Right cardiac atrium (tissue), 5 donors: ENCODE measurements at places on chromosomes 2 and 18. TPM values are rescaled to one million over a fixed set of nuclear protein-coding genes. Genes with fewer than 3 reads are reported as not detected.

Gene OSBPL6
- total RNA-seq = 7.2 TPM

Gene UPP2
- total RNA-seq = not detected

Gene SOS1
- total RNA-seq = 25.6 TPM

Gene FAHD2B
- 36.5 TPM for total RNA-seq

Gene MTLN
- 142 TPM for total RNA-seq

Gene IL36A
- total RNA-seq = not detected

Gene PLCL1
- total RNA-seq = 70.1 TPM

Gene BUB1
- total RNA-seq = 1.1 TPM

Gene RSAD2
- total RNA-seq = 1.6 TPM

Gene CCDC178
- total RNA-seq = 0.14 TPM

Gene CYP27A1
- 17.0 TPM for total RNA-seq

Gene UGT1A7
- total RNA-seq = not detected

Gene STPG4
- total RNA-seq = 0.29 TPM

Gene HOXD11
- total RNA-seq = not detected

DNA sequence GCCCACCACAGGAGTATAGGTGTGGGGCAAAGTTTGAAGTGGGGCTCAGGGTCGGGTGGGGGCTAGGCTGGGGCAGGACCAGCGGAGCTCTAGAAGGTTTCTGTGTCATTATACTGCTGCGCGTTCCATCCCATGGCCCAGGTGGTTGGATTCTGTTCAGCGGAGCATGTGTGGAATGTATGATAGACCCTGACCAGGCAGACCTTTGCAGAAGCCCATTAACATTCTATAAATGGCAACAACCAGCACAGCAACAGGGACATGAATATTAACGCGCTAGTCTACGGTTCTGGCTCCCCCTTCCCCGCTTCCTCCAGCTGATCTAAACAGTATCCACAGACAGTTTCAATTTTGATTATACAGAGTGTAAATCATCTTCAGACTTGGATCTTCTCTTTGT is 4.1 kb upstream of the PRKCE start:
- no peak for DNase-seq

DNA sequence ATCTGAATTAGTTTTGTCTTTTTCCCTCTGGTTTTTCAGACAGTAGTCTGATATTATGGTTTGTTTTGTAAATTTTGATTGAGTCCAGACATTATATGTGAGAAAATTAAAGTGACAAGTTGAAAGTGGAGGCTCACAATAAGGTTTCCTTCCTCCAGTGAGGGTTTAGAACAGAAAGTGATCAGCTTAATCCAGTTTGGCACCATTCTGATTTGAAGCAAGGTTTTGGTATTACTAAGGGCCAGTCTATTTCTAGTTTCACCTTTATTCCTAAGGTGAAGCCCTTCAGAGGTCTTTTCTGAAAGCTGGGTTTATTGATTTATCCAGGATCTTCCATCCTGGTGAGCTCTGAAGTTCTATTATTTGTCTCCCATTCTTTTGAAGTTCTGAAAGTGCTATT is 68.7 kb downstream of the CDC42EP3 start:
- no peak for DNase-seq

DNA sequence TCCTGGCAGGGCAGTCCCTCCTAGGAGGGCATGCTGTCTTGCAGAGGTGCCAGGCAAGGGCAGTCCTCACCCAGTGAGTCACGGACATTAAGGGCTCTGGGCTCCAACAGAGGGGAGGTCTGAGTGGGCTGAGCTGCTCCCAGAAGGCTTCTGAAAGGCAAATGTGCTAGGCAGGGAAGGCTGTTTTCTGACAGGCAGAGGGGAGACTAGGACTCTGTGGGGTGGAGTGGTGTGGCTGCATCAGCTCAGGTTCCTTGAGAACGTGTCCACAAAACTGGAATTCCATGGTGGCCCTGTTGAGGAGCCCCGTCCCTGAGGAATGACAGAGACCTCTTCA is 283.5 kb downstream of the MYCN start:
- DNase-seq = no peak

- no peak for DNase-seq
These were observed 30.6 kb upstream of the GCC2 start for GRCh38 chr2:108418416-108418815.

DNA sequence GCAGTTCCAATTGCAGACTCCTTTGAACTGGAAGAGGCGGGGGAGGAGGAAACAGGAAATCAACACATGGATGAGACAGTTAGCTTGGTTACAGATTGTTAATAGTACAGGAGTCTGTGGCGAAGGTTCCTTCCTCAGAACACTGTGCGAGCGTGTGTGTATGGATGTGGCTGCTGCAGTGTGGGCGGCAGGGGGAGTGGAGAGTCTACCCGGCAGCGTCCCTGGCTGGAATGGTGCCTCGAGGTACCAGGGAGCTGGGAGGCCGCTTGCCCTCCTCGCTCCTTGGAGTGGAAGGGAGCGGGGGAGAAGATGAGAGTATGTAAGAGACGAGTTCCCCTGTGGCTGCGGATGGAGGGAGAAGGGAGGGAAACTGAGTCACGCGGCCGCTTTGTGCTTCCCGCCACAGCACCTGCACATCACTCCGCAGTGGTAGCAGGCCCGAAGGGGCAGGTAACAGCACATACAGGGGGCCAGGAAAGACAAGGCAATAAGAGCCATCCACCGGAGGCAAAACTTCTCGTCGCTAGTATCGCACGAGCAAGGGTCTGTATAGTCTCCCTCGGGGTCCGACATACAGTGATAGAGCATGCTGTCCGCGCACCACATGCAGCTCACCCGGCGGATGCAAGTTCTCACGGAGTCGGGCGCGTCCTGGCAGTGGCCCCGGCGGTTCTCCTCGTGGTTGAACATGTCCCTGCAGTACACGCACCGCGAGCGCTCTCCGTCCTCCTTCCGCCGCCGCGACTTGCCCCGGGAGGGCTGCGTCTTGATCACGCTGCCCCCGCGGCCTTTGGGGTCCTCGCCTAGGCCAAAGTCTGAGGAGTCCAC is 85.7 kb downstream of the ACTR2 start:
- no peak for DNase-seq

- no peak for DNase-seq
These were observed 12.7 kb downstream of the CCT7 start for GRCh38 chr2:73246850-73247249.

GRCh38 chr2:108616751-108617161 is 82.5 kb downstream of the LIMS1 start:
- no peak for DNase-seq

DNA sequence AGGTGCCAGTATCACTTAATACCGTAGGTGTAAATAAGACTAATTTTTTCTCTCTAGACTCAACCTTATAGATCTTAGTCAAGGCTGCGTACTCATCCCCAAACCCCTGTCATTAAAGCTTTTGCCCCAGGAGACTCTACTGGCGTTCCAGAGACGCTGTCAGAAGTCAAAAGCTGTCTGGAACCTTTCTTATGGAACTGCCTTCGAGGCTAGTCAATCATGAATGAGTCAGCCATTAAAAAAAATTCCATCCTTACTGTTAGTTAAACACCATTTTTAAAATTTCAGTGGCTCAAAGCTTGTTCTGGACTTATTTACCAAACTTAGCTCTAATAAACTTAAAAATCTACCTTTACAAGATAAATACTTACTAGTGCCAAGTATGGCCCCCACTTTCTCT is 52.1 kb downstream of the SPRED2 start:
- DNase-seq = no peak

DNA sequence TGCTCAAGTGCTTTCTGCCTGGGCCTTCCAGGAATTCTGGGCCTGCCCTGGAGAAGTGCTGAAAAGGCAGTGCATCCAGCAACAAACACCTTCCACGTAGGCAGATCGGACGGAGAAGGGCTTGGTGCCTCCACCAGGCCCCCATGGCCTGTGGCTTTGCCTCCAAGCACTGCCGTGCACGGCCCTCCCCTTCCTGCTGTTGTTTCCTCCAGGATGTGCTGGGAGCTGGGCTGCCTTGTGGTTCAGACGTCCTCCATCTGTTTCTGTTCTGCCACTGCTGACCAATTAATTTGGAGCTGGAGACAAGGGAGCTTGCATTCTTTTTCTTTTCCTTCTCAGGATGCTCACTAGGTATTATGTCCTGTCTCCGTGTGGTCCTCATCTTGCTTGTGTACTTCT is 197.0 kb downstream of the HRH4 start:
- no peak for DNase-seq

DNA sequence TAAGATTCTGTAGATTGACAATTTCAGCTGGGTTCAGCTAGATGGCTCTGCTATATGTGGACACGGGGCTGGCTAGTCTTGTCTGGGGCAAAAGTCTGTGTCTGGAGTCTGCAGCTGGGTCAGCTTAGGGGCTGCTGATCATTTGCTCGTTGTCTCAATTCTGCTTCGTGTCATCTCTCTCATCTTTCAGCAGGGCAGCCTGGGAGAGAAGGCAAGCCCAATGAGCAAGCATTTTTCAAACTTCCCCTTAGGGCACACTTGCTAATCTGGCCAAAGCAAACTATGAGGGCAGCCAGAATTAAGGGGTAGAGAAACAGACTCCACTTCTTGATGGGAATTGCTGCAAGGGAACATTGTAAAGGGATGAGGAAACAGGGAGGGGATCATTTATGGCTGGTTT is 462.6 kb downstream of the SLC4A3 start:
- DNase-seq = no peak

GRCh38 chr2:139544186-139544851 is 764.1 kb upstream of the NXPH2 start:
- no peak for DNase-seq

- DNase-seq = no peak
These were observed 52.5 kb downstream of the ZNF236 start for GRCh38 chr18:76874642-76875389.

DNA sequence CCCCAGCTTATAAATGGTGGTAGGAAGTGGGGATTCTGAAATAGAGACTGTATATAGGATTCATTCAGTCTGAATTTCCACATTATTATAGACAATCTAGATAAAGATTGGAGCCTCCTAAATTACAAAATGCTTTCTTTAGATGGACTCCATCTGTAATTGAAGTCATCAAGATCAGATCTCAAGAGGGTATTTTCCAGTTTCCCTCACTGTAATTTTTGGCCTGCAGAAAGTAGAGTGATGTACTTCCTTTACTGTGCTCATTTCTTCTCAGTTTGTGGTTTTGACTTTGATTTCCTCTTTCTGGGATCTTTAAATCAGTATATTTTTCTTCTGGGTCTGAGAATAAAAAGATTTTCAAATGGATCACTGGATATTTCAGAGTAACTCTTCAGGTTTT is 7.2 kb downstream of the BABAM2 start:
- DNase-seq = no peak

DNA sequence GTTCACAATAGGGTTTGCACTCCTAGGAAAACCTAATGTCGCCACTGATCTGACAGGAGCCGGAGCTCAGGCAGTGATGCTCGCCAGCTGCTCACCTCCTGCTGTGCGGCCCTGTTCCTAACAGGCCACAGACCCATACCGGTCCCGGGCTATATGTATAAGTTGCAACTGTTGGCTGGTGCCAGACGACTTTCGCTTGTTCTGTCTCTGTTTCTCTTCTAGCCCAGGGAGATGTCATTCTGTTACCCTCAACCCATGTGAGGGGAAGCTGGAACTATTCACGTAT is 170.3 kb downstream of the BCL2 start:
- DNase-seq = no peak

DNA sequence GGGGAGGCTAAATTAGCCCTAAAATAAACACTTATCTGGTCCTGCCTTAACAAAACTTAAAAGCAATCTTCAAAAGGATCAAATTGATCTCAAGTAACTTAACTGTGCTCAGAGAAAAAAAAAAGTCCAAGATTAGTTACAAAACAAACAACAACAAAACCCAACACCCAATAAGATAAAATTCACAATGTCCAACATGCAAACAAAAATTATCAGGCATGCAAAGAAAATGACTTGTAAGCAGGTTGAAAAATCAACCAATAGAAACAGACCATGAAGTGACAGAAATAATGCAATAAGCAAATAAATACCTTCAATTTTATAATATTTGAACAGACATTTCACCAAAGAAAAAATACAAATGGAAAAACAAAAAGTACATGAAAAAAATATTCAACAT is 4.0 kb upstream of the REEP1 start:
- DNase-seq = no peak

DNA sequence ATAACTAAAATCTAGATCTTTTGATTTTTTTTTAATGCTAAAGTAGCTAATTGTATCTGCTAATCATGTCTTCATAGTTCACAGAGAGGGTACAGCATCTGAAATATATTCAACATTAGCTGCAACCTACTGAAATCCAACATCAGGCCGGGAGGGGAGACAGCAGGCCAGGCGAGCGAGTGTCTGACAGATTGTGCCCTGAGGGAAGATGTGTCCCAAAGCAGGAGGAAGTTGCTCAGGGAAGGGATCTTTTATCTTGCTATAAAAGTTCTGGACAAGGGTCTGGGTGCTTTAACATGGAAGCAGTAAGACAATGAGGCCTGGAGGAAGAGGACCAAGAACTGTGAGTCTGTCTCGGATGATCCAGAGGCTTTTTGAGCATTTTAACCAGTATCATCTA is 274.1 kb downstream of the AFF3 start:
- no peak for DNase-seq

DNA sequence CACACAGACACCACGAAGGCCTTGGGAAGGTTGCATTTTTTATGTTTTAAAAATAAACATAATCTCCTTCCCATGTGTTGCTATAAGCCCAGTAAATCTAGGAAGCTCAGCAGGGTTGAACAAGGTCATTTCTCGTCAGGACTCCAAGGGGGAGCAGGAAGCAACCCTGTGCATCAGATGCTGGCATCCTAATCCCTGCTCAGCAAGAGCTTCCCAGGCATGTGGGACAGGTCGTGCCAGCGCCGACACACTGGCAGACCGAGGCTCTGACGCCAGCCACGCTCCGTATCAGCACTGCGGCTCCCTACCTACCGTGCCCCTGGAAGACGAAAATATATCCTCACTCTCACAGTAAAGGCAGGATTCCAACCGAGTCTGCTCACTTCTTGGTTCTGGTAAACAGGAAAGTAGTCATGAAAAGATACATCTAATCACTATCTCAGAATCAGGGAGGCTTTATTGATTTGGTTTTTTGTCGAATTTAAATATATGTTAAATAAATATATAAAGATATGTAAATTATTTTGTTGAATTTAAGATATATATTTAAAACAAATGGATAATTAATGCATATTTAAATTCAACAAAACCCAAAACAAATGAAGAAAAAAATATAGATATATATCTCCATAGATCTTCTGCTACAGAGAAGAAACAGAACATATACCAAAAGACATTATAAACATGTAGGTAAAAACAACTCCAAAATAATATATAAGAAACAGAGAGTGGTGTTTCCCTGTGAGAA is 61.4 kb downstream of the TXNL1 start:
- DNase-seq = peak; percentile 61

GRCh38 chr2:157758586-157758985 is 117.5 kb downstream of the ACVR1 start:
- no peak for DNase-seq

GRCh38 chr2:206990360-206990759 is 51.0 kb downstream of the CPO start:
- no peak for DNase-seq

- no peak for DNase-seq
These were observed 239.5 kb downstream of the CNTNAP5 start for GRCh38 chr2:124264551-124265091.

GRCh38 chr2:173184031-173185004 is 108.7 kb downstream of the MAP3K20 start:
- no peak for DNase-seq
